ENCODE measurements at places on chromosomes 7 and 10. TPM values are rescaled to one million over a fixed set of nuclear protein-coding genes. Genes with fewer than 3 reads are reported as not detected.

GRCh38 chr10:71888623-71889387, 37.8 kb upstream of the PSAP start:
- H3K4me1 ChIP-seq = peaks cover 18% of the 10 kb centered on the region
- no peak for DNase-seq
- H3K27me3 ChIP-seq = no peaks in the 10 kb centered on the region
- H3K27ac ChIP-seq = peak overlapping the region; percentile 93
- H3K4me3 ChIP-seq = peak overlapping the region; percentile 89

- no peak overlapping the region for H3K27ac ChIP-seq
- DNase-seq = no peak
- H3K4me3 ChIP-seq = no peak overlapping the region
- no peaks in the 10 kb centered on the region for H3K27me3 ChIP-seq
- H3K4me1 ChIP-seq = no peaks in the 10 kb centered on the region
These were observed 53.4 kb downstream of the GLRX3 start for GRCh38 chr10:130189608-130190054.

GRCh38 chr10:112782200-112782907, 167.7 kb upstream of the TCF7L2 start:
- no peak for DNase-seq
- peaks cover 2% of the 10 kb centered on the region for H3K36me3 ChIP-seq
- no peak overlapping the region for H3K27ac ChIP-seq
- no peaks in the 10 kb centered on the region for H3K27me3 ChIP-seq

DNA sequence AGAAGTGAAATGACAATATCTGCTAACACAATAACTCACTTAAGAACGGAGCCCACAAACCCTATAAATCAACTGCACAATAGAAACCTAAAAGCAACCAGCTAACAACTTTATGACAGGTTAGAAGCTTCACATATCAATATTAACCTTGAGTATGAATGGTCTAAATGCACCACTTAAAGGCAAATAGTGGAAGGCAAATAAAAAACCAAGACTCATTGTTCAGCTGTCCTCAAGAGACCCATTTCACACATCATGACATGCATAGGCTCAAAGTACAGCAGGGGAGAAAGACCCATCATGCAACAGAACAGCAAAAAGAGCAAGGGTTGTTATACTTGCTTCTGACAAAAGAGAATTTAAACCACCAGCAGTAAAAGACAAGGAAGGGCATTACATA, 46.8 kb downstream of the CDC14C start:
- no peaks in the 10 kb centered on the region for H3K36me3 ChIP-seq
- H3K4me1 ChIP-seq = no peaks in the 10 kb centered on the region
- no peak for DNase-seq
- no peak overlapping the region for H3K4me3 ChIP-seq
- no peaks in the 10 kb centered on the region for H3K27me3 ChIP-seq
- no peak overlapping the region for H3K27ac ChIP-seq

Gene ERLIN1
- 45.0 TPM for total RNA-seq

DNA sequence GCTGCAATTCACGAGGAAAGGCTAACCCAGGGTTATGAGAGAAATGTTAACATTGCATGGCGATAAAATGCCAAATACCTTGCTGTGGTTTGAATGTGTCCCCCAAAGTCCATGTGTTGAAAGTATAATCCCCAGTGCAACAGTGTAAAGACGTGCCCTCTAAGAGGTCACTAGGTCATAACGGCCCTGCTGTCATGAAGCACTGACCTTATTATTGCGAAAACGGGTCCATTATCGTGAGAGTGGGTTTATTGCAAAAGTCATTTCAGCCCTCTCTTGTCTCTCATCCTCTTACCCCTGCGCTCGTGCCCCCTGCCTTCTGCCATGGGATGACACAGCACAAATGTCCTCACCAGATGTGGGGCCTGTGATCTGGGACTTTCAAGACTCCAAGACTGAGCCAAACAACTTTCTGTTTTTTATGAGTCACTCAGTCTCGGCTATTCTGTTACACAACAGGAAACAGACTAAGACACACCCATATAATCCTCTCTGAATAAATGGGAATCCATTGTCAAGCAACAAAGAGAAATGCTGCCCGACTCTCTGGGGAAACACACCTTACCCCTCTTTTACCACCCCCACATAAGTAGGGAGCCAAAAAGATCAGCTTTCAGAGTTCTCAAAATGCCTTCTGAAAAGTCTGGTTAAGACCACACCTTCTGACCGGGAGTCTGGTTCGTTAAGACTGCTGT, 73.1 kb upstream of the UCN3 start:
- H3K27me3 ChIP-seq = no peaks in the 10 kb centered on the region
- H3K4me3 ChIP-seq = no peak overlapping the region
- H3K36me3 ChIP-seq = no peaks in the 10 kb centered on the region
- DNase-seq = no peak

Gene ADRB1
- total RNA-seq = 0.07 TPM

DNA sequence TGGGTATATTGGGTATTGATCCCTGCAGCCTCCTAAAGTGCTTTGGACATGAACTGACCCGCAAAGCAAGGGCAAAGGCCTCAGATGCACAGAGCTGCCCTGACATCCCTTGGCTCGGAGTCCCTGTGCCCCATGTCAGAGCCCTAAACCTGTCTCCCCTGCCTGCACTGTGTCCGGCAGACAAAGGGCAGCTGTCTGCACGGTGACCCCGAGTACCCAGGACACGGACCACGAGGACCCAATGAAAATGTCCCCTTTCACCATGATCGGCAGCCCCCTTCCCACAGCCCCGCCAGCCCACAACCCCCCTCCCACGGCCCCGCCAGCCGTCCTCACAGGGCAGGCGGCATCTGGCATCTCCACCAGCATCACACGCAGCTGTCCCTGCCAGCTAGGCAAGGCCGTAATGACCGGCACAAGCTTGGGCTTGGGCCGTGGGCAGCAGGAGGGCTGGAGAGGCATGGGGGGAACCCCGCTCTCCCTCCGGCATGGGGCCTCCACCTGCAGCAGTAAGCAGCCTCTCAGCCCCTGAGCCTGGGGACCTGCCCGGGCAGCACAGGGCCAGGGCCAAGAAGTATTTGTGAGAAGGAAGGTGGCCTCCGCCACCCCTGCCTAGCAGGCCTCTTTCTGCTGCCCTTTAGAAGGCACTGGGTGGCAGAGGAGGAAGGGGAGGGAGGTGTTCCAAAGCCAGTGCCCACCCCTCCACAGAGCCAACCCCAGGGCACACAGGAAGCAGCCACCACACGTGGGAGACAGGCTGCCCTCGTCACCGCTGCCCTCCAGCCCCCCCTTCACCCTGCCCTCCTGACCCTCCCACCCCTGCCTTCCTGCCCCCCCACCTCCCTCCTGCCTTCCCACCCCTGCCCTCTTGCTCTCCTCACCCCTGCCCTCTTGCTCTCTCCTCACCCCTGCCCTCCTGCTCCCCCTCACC, 10.1 kb downstream of the NUDT1 start:
- H3K4me1 ChIP-seq = peaks cover 21% of the 10 kb centered on the region
- no peak overlapping the region for H3K27ac ChIP-seq
- no peak overlapping the region for H3K4me3 ChIP-seq
- no peak for DNase-seq

DNA sequence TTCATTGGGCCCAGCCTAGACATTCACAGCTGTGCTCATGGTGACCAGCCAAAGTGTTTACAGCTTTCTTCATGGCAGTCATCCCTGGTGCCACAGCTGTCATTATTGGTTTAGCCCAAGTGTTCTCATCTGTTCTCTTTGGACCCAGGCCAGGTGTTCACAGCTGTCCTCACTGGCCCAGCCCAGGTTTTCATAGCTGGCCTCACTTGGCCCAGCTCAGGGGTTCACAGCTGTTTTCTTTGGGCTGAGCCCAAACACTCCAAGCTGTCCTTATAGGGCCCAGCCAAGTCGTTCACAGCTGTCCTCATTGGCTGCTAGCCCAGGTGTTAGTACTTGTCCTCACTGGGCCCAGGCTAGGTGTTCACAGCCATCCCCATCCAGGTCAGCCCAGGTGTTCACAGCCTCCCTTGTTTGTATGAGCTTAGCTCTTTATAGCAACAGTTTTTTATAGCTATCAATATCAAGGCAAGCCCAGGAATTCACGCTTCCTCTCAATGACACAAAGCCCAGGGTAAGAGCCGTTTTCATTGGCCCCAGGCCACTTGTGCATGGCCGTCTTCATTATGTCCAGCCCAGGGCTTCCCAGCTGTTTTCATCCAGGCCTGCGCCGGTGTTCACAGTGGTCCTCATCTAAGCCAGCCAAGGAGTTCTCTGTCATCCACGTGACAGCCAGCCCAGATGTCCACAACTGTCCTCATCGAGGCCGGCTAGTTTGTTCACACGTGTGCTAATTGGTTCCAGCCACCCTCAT, 11.6 kb downstream of the FRG2B start:
- H3K4me3 ChIP-seq = no peak overlapping the region
- H3K27me3 ChIP-seq = peaks cover 22% of the 10 kb centered on the region
- H3K27ac ChIP-seq = no peak overlapping the region
- H3K36me3 ChIP-seq = no peaks in the 10 kb centered on the region
- no peak for DNase-seq
- no peaks in the 10 kb centered on the region for H3K4me1 ChIP-seq

Gene ASB4
- total RNA-seq = not detected

Measured in chondrocyte (in vitro differentiated cells).